ENCODE measurements at places on chromosomes 16 and 17. TPM values are rescaled to one million over a fixed set of nuclear protein-coding genes. Genes with fewer than 3 reads are reported as not detected.

The CNTROB gene
- total RNA-seq, result 31.6 TPM

The GPR179 gene
- total RNA-seq, result 4.6 TPM

The SMARCE1 gene
- total RNA-seq, result 95.5 TPM

The KCNG4 gene
- total RNA-seq, result not detected

The FKBP10 gene
- total RNA-seq, result 18.2 TPM

The ALOX12B gene
- total RNA-seq, result not detected

The CCL4 gene
- 2.5 TPM for total RNA-seq

The C17orf50 gene
- total RNA-seq, result not detected

The IRX3 gene
- total RNA-seq, result 6.5 TPM
